Amygdala (tissue), 56 donors: ENCODE measurements at places on chromosomes 12 and 14.

- no peak for DNase-seq
Measured at GRCh38 chr12:104751594-104751993, 206.5 kb downstream of the SLC41A2 start.

DNA sequence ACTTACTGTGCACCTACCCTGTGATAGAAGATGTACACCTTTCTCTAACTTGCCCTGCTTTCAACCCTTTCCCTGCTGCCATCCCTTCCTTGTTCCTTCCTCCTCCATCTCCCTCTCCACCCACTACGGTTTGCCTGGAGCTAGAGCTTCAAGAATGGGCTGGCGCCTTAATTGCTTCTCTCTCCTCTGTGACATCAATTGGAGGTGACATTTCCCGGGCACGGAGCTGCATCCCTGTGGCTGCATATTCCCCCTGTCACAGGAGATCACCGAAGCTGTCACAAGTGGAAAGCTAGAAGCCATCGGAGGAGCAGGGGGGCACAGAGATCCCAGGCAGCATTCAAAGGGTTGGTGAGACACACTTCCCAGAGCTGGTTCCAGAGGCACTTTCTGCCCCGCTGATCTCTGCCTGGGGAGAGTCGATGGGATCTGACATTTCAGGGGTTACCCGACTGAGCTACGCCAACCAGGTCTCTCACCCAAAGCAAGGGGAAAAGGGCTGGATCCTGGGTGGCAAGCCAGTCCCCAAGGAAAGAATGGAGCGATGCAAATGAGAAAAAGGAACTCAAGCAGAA lies 604.9 kb downstream of the MED13L start:
- DNase-seq, result no peak

GRCh38 chr12:62658910-62659309 lies 192.3 kb downstream of the MON2 start:
- DNase-seq, result no peak

- no peak for DNase-seq
Measured at GRCh38 chr12:109480356-109480755, 2.9 kb downstream of the UBE3B start.

- no peak for DNase-seq
Measured at GRCh38 chr14:101955695-101956161, 8.6 kb upstream of the DYNC1H1 start.

DNA sequence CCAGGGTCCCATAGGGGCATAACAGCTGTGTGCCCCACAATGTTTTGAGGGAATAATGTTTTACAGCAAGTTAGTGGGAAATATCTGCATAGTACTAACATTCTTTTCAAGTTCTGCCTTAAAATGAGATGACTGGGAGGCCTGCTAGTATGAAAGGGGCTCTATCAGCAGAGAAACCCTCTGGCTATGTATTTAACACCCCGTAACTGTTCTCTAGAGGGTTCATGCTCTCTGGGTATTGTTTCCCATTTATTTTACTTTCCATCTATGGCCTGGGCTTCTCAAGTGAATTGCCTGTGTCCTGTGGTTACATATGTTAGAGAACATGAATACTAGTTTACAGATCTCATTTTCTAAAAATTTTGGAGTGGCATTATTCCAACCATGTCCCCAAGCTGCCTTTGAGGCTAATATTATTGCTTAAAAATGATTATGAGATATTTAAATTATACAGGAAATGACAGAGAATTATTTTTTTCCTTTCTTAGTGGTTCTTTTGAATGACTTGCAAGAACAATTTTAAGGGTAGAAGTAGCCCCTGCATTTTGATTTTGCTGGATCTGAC lies 37.5 kb downstream of the GNG2 start:
- DNase-seq, result no peak
